ENCODE measurements at places on chromosomes 7 and 10.
A peak's percentile ranks its signal among the peaks of the same experiment; 100 is the strongest.

DNA sequence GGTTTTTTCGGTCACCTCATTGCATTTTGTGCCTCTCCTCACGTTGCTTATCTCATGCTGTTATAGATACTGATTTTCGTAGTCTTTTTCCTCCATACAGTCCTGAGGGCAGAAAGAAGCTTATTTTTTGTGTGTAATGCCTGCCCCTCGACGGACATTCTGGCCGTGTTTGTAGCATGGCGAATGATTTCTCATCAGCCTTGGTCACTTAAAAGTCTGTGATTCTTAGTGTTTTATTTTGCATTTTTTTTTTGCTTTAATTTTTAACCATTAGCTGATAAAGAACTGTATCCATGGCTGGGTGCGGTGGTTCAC, 469 bp upstream of the NOC3L start:
- DNase-seq: no peak

GRCh38 chr7:39616138-39616537, 7.2 kb upstream of the RALA start:
- DNase-seq: no peak

- no peak for DNase-seq
Observed at GRCh38 chr7:31695859-31696614, 9.0 kb downstream of the PPP1R17 start.

GRCh38 chr10:128036746-128037543, 89.3 kb downstream of the MKI67 start:
- no peak for DNase-seq

- no peak for DNase-seq
Observed at GRCh38 chr7:54037873-54038272, 504.3 kb upstream of the VSTM2A start.

- DNase-seq: no peak
Observed at GRCh38 chr7:7178081-7178480, 4.3 kb upstream of the C1GALT1 start.

DNA sequence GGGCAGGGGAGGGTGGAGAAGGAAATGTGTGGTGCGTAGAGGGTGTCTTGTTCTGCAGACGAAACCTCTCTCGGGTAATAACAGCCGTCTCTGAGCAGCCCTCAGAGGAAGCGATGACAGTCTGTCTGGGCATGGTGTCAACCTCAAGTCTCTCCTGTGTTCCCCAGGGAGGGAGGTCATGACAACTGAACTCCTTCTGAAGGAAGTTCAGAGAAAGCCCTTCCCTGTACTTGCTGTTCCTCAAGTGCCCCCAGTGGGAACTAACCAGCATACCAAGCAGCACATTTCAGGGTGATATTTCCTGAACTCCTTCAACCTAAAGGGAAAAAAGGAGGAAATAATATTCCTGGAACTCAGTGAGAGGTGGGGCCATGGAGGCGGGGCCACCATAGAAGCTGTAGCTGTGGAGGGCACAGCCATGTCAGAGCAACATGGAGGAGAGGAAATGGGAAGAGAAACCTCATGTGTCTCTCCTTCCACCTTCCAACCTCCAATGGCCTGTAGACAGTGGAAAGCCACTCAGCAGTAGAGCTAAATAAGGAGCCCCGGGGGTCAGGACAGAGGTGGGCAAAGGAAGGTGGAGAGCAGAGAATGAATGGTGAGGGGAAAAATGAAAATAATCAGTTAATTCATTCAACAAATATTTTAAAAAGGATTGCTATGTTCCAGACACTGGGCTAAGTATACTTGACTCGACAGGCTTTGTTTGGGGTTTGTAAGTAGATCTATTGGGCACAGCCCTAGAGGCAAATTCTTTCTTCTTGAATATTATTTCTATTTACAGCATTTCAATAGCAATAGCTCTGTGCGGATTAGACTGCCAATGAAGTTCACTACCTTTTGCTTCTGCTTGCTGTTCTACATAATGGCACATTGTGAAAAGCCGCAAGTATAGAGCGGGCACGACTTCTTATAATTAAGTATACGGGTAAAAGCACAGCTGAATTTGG, 61.0 kb upstream of the AOAH start:
- DNase-seq: no peak

- no peak for DNase-seq
Observed at GRCh38 chr10:17883621-17884020, 68.1 kb upstream of the SLC39A12 start.

DNA sequence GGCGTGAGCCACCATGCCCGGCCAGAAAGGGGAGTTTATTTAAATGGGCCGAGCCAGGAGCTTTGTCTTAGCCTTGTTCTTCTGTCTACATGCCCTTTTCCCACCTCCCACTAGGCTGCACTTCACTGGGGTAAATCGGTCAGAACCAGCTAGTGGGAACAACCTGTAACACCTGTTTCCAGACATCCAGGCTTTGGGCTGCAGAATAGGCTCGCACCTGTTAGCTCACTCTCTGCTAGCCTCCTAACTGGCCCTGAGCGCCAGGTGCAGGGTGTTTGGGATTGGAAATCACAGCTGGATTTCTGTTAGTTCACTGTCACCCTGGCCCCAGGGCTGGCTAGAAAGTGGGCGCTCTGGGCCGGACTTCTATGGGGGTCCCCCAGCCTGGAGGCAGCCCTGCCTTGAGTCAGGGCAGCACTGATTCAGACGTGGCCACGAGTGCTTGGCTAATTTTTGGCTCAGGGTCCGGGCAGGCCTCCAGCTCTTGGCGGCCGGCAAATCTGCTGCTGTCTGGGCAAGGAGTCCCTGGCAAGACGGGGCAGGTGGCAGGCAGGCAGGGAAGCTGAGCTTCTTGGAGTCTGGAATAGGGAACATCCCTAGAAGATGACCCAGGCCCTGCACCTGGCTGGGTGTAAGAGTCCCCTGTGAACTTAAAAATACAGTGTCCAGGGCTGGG, 48.6 kb downstream of the GTF2IRD1 start:
- peak; percentile 22 for DNase-seq

DNA sequence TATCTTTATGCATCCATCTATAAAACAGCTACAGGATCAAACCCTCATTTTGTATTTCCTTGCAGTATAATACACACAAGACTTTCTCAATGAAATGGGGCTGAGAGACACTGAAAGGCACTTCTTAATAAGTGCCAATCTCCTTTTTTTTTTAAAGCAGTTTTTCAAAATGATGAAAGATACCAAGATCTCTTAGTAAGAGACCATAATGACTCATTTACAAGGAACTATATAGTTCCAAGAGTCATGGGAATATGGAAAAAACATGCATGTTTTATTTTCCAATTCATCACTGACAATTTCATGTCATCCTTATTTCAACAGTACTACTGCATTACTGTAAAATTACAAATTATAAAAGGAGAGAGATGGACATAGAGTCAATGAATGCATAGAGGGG, 973.7 kb downstream of the GATA3 start:
- DNase-seq: no peak

- DNase-seq: no peak
Observed at GRCh38 chr7:80095545-80095944, 39.1 kb upstream of the GNAI1 start.

DNA sequence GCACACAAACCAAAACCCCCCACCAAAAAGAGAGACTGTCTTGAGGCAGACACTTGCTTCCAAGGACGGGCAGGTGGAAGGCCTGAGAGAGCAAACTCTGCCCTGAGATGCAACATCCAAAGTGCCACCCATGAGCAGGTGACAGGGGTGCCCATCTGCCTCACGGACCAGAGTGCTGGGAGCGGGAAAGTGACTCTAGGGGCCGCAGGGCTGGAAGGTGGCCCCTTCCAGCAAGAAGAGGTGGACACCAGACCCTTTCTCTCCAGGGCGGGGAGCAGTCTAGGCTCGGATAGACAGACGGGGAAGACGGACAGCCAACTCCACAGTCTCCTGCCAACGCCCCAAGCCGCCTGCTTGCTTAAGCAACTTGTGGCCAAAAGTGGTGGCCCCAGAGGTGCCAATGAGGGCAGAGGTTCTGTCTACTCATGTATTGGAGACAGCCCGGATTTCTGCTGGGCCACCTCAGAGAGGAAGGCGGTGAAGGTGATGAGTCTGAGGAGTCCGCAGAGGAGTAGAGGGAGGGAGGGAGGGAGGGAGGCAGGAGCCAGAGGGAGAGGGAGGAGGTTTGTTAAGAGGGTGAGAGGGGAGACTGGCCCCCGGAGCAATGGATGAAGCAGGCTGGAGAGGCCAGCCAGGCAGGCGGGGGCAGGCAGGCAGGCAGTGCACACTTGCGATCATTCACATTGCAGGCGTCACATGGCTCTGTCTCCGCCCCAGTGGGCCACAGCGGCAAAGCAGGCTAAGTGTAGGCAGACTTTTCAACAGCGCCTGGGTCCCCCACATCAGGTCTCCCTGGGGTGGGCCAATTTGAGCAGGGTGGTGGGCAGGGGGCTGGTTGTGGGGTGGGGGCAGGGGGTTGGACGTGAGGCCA, 65.6 kb downstream of the SLC29A4 start:
- DNase-seq: no peak

- DNase-seq: no peak
Observed at GRCh38 chr7:15007507-15007906, 105.0 kb upstream of the DGKB start.

DNA sequence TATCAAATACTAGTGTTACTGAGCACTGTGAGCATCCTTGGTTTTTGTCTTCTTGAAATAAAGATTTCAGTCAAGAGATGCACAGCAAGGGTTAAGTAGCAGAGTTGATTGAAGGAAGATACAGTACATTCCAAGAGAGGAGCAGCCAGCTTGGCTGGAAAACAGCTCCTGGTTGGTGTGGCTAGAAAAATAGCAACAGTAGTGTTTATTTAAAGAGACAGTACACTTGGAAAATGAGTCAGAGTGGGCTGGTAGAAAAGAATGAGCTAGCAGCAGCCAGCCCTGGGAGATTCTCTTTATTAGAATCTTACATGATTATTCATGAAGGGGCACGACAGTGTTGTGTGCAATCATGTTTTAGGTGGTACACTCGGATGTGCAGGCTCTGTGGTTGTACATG, 1016.4 kb upstream of the SORCS1 start:
- no peak for DNase-seq

- DNase-seq: no peak
Observed at GRCh38 chr10:14736600-14737081, 38.1 kb downstream of the FAM107B start.

DNA sequence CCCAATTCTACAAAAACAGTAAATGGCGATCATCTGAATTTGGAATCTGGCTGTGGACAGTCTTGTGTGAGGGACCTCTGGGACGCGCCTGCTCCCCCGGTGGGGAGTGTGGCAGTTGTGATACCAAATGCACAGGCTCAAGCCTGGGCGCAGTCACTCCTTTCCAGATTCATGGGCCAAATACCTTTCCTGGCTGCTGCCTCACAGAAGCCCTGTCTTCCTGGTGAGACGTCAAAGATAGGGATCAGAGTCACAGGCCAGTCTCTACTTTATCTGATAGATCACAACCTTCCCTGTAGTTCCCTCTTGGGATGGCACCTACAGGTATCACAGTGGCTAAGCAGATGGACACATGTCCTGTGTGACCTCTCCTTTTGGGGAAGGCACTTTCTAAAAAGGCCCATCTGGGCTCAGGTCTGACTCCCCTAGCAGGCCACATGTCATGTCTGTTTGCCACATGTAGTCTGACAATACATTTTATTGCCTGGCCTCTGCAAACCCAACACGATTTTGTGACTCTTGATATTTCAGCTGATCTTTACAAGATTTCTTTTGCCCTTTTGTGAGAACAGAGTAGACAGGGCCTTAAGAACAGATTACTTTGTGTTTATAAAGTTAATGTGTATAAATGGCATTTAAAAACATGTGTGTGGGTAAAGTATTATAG, 150.1 kb downstream of the SNX10 start:
- no peak for DNase-seq

- DNase-seq: no peak
Observed at GRCh38 chr7:5698720-5699119, 82.7 kb downstream of the RNF216 start.

DNA sequence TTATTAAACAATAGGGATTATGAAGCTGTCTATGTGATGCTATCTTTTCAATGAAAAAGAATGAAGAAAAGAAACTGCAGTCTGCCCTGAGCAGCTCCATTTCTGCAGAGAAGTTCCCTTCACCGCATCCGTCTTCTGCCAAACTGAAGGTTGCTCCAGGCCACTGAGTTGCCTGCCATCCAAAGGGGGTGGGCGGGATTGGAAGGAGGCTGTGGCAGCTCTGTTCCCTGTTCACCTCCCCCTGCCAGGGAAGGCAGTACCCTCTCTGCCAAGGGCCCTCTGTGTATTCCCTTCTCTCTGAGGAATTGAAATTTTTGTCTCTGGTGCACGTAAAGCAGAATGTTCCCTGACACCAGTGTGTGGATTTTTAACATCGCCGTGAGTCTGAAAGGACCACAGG, 243.1 kb upstream of the GHITM start:
- DNase-seq: no peak

DNA sequence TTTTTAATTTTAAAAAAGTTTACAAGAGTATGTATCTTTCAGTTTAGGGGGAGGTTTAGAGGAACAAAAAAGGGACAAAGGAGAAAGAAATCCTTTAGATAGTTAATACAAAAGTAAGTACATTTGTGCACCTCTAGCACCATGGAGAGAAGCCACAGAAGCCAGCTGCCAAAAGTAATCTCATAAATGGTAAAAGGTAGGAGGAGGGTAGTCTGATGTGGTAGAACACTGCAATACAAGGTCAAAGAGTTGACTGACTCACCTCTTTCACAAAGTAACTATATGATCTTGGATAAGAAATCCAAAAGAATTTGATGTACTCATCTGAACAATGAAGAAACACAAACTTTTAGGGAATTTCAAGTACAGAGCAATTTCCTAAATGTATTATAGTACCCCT, 68.1 kb downstream of the CNOT4 start:
- DNase-seq: no peak

- DNase-seq: no peak
Observed at GRCh38 chr7:6422926-6423632, 24.7 kb downstream of the DAGLB start.

DNA sequence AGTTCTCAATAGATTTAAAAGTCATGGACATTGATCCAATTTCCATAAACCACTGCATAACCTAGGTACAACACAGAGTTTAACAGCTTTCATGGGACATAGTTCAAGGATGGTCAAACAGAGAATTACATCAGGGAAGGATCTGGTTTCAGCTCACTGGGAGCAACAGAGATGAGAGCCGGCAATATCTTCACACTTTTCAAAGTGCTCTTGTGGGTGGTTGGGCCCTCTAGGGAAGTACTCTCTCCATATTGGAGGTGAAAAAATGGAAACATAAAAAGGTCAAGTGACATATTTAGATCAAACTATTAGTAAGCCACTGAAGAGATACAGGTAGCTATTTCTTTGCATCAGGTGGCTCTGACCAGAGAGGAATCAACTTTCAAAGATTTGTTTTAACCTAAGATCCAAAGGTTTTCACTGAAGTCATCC, 61.8 kb upstream of the LRRN3 start:
- no peak for DNase-seq

DNA sequence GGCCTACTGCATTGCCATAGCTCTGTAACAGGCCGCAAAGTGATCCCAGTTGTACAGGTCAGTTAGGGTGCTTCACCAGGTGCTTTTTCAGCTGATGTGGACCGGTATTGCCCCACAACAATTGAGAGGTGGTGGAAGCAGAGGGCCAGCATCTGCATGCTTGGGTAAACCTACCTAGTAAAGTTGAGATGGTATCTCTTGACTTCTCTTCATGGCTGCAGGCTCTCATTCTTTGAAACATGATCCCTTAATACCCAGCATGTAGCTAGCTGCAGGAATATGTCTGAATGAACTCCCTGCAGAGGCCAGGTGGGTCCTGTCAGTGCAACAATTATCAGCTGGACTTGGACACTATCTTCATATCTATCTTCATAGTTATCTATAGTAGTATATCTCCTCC, 60.7 kb upstream of the CCDC6 start:
- no peak for DNase-seq
